Stimulated activated CD8-positive, alpha-beta memory T cell treated with anti-CD3 and anti-CD28 coated beads, Interleukin-7, amount 100 ng/mL, for 1 hour (primary cell): ENCODE measurements at places on chromosomes 2 and 18.

DNA sequence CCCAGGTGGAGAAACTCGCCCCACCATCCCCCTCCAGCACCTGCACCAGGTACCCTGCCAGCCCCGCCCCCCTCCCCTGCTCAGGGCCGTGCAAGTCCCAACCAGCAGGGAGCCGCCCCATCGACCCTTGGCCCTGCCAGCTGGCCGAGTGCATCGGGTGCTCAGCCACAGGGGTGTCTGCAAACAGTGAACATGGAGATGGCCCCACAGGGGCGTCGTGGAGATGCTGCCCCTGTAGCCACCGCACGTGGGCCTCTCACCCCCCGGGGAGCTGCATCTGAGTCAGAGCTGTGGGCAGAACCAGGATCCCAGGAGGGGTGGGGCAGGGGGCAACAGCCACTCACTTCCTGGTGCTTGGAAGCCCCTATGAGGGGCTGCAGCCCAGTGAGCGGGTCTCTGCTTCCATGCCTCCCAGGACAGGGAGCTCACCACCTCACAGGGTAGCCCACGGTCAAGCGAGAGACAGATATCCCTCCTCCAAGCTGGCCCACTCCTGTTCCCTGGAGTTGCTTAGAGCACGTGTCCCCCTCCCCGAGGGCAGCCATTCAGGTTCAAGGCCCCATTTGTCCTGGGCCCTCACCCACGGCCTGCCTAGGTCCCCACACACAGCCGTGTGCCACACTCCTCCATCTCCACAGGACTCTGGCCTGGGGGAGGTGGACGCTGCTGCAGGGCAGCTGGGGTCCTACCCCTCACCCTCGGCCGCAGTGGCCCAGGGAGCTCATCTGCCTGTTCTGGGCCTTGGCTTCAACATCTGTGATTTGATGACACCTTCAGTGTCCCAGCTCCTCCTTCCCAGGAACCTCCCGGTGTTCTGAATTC lies 1.1 kb upstream of the MAB21L4 start:
- no peak for DNase-seq

- DNase-seq = no peak
Observed at GRCh38 chr2:44715671-44716081, 225.8 kb upstream of the SIX3 start.

GRCh38 chr2:200177971-200178911 lies 128.3 kb upstream of the SPATS2L start:
- DNase-seq = no peak

DNA sequence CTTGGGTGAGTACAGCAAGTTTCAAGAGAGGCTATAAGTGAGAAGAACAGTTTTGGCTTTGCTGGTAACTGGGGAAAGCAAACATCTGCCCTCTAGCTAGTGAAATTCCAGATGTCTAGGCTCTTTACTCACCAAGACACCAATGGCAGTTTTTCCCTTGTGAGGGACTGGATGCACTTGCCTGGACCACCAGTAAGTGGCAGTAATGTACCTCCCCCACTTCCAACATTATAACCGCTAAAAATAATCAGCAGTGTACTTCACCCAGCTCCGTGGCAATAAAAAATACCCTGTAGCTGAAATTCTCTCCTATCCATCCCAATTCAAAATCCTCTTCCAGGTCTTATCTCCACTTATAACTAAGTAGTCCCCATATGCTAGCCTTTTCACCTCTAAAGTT lies 383.9 kb downstream of the ARHGAP15 start:
- DNase-seq = no peak

GRCh38 chr2:176268976-176269318 lies 295 bp upstream of the MTX2 start:
- no peak for DNase-seq

- DNase-seq = no peak
Observed at GRCh38 chr2:124264551-124265091, 239.5 kb downstream of the CNTNAP5 start.

GRCh38 chr2:104872866-104873688 lies 19.2 kb downstream of the POU3F3 start:
- DNase-seq = no peak

- DNase-seq = no peak
Observed at GRCh38 chr2:99701503-99701902, 211.7 kb upstream of the REV1 start.

- no peak for DNase-seq
Observed at GRCh38 chr18:73646772-73647171, 500.9 kb downstream of the FBXO15 start.

DNA sequence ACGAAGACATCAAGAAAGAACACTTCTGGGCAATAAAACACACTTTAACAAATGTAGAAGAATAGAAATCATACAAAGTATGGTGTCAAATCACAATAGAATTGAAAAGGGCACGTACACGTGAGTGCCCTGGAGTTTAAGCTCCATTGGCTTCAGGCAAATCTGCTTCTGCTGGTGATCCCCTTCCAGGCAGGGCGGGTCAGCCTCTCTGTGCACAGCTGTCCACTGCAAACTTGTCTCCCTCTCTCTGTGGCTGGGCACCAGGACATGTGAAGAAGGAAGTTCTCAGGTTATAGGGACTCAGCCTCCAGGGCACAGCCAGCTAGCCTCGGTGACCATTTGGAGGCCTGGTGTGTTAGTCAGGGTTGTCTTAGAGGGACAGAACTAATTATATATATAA lies 66.0 kb downstream of the ST3GAL5 start:
- DNase-seq = no peak

GRCh38 chr2:66699793-66700676 lies 265.1 kb downstream of the MEIS1 start:
- DNase-seq = no peak

- no peak for DNase-seq
Observed at GRCh38 chr2:177740700-177741099, 331.9 kb downstream of the PDE11A start.
